ENCODE measurements at places on chromosomes 2 and 18.

GRCh38 chr2:238306672-238306998 is 13.7 kb upstream of the TRAF3IP1 start:
- no peak for DNase-seq

- no peak for DNase-seq
Observed at GRCh38 chr18:58166278-58166844, 122.3 kb downstream of the NEDD4L start.

- DNase-seq: no peak
Observed at GRCh38 chr2:110124939-110125691, 9.5 kb upstream of the MALL start.

DNA sequence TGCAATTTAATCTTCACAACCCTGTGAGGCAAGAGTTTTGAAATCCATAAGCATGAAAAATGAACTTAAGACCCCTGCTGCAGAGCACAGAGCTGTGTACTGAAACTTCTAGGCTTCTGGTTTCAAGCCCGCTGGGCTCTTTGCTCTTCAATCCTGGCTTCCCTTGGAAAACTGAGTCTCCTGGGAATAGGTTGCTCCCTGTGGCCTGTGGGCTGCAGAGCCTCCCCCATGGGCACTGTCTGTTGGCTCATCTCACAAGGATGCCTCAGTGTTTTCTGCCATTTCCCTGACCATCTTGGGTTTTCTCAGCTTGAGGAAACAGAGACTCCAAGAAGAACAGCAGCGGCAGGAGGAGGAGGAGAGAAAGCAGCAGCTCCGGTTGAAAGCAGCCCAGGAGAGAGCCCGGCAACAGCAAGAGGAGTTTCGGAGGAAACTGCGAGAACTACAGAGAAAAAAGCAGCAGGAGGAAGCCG is 44.5 kb downstream of the SUMO1 start:
- no peak for DNase-seq

DNA sequence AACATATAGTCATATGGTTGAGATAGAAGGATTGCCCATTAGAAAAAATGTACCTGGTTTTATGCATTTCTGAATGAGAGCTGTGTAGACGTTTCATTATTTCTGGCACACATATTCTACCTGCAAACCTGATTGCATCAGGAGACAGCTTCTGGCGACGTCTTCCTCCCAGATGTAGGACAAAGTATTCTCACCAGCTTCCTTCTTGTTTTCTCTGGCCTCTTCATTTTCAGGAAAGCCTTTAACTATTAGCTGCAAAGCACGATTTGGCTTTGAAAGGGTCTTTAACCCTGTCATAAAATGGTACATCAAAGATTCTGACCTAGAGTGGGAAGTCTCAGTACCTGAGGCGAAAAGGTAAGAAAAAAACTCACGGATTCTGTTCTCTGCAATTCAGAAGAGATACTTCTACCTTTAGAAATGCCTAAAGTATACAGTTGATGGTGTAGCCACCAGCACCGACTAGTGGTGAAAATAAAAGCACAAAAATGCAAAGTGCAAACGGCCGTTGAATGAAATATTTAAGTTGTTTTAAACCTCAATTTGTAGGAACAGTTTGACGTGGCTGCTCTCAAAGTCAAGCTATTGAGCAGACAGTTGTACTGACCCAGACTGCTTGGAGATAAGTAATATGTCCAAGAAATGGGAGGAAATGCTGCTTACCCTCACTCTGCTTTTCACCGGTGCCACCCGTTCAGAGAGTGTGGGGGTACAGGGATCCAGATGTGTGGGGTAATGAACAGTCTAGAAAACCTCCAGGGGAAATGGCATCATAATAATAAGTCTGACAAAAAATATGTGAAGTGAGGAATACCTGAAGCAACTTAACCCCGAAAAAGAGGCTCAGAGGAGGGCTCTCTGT is 20.2 kb downstream of the IL18RAP start:
- DNase-seq: no peak

DNA sequence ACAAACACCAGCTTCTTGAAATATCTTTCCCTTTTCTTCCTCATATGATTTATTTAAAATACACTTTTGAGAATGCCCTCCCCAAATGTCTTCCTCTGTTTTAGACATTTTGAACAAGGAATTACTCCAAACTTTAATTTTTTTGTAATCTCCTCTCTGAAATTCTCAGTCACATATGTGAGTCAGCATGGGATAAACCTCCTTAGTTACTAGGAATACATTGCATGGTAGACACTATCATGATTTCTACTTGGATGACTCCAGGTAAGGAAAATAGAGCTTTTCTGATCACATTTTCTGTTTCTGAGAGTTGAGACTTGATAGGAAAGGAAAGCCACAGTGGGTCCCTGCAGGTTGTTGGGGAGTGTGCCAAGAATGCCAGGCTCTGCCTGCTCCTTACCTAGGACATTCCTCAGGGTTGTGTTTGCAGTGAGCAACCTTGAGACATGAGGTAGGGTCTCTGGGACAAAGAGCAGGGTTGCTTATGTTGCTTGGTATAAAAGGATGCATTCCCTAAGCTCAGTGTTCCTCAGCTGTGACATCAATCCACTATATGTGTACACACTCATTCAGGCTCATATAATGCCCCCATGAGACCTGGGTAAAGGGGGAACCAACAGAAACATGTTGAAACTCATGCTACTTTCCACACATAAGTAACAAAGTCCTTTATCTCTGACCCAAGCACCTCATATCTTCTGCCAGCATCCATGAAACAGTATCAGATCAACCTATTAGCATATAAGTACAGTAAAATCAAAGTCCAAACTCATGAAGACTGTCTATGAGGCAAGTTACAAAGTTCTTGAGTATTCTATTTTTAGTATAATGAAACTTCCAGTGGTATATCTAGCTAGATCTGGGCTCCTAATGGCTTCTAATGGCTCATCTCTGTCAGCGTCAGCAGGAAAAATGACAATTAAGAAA is 112.8 kb upstream of the SCN1A start:
- no peak for DNase-seq

DNA sequence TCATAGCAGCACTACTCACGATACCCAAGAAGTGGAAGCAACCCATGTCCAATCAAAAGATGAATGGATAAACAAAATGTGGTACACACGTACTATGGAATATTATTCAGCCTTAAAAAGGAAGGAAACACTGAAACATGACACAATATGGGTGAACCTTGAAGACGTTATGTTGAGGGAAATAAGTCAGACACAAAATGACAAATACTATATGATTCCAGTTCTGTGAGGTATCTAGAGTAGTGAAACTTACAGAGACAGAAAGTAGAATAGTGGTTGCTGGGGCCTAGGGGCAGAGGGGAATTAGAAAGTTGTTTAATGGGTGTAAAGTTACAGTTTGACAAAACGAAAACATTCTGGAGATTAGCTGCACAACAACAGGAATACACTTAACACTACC is 24.7 kb downstream of the TLK1 start:
- no peak for DNase-seq

DNA sequence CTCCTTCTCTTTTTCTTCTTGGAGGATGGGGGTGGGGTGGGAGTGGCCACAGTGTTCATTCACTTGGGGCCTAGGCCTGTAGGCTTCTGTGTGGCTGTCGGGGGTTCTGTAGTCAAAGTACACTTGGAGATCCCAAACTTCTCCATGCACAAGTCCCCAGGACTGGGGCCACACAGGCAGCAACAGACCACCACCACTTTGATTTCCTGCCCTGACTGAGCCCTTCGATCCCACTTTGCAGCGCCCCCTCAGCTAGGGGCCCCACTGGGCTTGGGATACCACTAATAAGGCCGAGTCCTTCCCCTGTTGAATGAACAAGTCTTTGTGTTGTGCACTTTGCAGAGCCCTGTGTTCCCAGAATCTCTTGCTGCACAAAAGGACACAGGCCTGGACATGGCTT is 5.5 kb upstream of the TEX51 start:
- DNase-seq: no peak

DNA sequence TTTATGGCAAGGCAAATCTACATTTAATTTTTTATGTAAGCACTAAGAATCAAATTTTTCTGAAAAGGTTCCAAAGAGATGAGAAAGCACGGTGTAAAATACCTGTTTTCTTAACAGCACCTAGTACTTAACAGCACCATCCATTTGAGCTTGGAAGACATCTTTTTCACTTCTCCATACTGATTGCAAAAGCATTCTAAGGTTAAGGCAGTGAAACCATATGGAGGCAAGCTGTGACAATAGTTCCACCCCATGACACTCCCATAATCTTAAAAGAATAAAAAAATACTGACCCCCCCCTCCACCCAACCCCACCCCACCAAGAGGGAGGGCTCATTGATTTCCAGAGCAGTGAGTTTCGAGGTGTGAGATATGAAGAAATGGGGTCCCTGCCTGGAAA is 60.6 kb downstream of the ZCCHC2 start:
- no peak for DNase-seq
